ENCODE measurements at places on chromosomes 1 and 21.

- no peak for DNase-seq
Measured at GRCh38 chr1:11943619-11944018, 9.1 kb downstream of the PLOD1 start.

DNA sequence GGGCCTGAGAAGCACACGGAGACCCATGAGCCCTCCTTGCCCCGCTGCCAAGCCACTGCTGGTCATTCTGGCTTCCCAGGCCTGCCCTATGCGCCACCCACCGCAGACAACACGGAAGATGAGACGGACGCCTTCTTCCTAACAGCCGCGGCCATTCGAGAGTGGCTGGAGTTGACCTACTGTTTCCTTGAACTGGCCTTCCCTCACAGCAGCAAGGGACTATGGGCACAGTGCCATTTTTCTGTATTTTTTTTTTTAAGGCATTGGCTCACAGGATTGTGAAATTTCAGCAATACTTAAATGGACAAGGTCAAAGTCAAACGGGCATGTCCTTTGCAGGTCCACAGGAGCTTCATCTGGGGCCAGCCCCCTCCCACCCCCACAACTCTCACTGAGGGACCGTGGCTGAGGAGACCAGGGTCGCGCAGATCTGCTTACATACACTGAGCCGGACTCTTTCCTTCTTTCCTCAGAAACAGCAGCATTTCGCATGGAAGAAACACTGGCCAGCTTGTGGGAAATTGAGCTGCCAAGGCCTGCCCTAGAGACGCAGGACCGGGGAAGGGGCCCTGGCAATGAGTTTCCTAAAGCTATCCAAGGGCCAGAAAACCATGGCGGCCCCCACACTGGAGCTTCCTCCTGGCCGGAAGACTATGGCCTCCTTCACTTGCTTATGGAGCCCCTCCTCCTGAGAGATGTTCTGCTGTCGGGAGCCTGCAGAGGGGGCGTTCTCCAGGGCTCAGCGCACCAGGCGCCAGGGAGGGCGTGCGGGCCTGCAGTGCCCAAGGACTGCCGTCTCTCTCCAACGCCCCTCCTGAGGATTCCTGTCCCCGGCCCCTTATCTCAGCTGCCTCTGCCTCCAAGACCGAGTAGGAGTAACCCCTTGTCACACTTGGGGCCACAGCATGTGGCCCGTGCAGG lies 98.9 kb downstream of the PGBD5 start:
- DNase-seq = no peak

GRCh38 chr1:59445040-59445439 lies 148.1 kb downstream of the FGGY start:
- no peak for DNase-seq

GRCh38 chr1:185249563-185249962 lies 67.5 kb downstream of the IVNS1ABP start:
- no peak for DNase-seq

- no peak for DNase-seq
Measured at GRCh38 chr1:239939602-239940001, 152.1 kb upstream of the FMN2 start.

DNA sequence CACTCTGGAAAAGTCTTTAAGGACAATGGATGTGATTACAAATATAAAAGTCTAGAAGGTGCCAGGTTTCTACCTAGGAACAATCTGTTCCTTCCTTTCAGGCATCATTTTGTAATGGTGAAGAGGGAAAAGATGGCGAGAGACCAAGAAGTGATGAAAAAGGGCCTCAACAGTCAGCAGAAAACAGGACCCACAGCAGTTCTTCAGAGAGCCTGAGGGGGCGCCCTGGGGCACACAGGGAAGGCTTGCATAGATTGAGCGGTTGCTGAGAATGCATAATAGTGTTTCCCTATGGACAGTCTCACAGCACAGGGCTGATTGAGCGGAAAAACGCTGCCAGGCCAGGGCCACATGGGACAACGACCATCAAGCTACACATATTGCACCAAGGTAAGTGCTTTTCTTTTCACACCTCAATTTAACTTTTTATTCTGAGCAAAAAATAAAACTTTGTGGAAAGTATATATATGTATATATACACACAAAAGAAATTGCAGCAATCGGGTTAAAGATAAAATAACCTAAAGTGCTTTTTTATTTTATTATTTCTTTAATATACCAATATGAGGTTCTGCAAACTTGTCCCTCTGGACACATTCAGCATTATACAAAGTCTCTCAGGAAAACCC lies 3.1 kb upstream of the YRDC start:
- DNase-seq = peak; percentile 78

DNA sequence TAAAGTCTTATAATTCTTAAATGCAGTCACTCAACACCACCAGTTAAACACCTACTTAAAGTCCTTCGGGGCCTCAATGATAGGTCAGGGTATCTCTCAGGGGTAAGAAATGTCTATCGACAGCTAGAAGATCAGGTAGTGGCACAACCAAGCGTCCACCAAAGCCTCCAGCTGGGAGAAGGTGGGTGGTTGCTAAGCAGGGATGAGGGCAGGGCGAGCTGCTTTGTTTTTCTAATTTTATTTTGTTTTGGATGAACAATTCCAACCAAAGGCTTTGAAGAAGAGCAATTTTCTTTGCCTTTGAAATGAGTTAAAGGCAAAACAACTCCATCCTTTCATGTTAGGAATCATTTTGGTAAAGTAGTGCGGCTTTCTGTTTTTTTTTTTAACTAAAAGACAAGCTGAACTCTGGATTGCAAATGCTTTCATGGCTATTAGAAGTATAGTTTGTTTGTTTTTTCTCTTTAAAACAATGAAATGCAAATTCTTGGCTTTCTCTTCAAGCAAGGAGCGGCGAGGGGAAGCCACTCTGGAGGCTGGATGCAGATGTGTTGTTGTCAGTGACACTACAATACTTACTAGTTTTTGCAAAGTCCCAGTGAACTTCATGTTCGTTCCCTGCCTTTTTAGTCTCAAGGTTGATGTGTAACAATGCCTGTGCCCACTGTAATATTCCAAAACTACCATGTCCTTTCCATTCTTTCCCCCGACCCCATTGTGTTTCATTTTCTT lies 106.0 kb downstream of the MRPS6 start:
- no peak for DNase-seq

DNA sequence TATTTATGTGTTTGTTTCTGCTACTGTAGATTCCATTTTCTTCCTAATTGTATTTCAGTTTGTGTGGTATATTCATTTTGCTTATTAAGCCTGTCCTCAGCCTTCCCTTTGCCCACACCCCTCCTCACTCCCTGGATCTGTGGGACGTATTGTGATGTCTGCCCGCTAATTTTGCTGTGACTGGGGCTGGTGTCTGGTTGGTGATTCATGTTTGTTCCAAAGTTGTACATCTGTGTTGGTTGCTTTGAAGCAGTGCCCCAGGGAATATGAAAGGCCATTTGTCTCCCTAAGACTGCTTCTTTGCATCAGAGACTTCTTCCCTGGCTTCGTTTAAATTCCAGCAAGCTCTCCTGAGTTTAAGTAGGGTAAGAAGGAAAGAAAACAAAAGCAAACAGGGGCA lies 289.5 kb upstream of the SGIP1 start:
- DNase-seq = no peak

DNA sequence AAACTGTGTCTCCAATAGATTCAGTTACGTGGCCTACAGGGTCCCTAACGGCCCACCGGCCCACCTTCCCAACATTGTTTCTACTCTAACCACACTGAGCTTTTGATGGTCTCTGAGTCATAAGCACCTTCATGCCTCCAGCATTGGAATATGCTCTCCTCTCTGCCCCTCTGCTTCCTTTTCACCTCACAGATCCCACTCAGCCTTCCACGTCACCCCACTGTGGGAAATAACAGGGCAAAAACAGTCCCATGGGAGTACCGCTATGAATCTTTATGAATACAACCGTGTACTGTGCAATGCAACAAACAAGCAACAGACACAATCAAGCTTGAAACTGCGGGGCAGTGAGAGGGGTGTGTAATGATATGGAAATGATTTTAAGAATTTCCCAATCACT lies 5.3 kb upstream of the SARS1 start:
- no peak for DNase-seq

DNA sequence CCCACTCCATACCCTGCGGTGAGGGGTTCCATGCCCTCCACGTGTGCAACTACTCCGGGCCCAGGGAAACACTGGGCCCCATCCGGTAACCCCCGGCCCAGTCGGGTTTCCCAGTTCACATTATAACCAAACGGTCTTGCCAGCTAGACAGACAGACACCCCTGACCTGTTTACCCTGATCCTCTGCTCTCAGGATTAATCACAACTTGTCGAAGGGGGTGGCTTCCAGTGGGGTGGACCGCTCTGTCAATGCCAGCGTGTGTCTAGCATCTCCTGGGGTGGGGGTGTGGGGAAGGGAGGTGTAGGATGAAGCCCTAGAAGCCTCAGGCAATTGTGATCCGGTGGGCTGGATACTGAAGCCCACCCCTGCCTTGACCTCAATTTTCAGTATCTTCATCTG lies 4.6 kb upstream of the OLIG2 start:
- DNase-seq = no peak

DNA sequence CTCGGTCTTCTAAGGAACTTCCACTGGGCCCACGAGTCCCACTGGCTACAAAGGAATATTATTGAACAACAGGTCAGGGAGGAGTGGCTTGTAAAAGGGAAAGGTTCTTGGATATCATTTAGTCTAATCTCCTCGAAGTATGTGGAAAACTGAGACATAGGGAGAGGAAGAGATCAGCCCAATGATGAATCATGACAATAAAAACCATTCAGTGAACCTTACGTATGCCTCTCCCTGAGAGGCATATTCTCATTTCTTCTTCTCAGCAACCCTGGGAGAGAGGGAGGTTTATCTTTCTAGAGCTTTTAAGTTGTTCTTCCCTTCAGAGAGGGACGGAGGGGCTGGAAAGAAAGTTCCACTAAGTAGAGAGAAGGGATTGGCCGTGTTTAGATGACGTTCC lies 5.3 kb upstream of the MOB3C start:
- DNase-seq = no peak

GRCh38 chr1:194069168-194069830 lies 882.9 kb upstream of the B3GALT2 start:
- DNase-seq = no peak

GRCh38 chr21:17610911-17611310 lies 1.8 kb downstream of the BTG3 start:
- no peak for DNase-seq

DNA sequence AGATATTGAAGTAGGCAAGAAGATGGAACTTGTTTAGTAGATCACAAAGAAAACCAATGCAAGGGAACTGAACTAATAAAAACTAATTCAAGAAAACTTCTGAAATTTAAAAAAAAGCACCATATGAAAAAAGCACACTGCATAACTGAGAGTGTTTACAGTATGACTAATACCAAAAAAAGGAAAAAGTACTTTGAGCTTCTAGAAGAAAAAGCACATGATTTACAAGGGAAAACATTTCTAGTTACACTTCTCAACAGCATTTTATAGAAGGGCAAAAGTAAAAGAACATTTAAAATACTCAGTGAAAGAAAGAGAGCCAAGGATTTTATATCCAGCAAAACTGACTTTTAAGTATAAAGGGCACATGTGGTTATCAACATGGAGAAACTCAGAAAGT lies 233.6 kb downstream of the RPS6KC1 start:
- no peak for DNase-seq

- no peak for DNase-seq
Measured at GRCh38 chr21:28663111-28663693, 329.5 kb downstream of the LTN1 start.

GRCh38 chr1:36307601-36308330 lies 1.6 kb downstream of the SH3D21 start:
- DNase-seq = no peak

- no peak for DNase-seq
Measured at GRCh38 chr1:41803656-41804055, 115.1 kb downstream of the HIVEP3 start.

DNA sequence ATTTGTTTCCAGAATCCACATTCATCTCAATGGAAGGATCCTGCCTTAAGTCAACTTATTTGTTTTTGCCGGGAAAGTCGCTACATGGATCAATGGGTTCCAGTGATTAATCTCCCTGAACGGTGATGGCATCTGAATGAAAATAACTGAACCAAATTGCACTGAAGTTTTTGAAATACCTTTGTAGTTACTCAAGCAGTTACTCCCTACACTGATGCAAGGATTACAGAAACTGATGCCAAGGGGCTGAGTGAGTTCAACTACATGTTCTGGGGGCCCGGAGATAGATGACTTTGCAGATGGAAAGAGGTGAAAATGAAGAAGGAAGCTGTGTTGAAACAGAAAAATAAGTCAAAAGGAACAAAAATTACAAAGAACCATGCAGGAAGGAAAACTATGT lies 2.6 kb downstream of the GADD45A start:
- no peak for DNase-seq

DNA sequence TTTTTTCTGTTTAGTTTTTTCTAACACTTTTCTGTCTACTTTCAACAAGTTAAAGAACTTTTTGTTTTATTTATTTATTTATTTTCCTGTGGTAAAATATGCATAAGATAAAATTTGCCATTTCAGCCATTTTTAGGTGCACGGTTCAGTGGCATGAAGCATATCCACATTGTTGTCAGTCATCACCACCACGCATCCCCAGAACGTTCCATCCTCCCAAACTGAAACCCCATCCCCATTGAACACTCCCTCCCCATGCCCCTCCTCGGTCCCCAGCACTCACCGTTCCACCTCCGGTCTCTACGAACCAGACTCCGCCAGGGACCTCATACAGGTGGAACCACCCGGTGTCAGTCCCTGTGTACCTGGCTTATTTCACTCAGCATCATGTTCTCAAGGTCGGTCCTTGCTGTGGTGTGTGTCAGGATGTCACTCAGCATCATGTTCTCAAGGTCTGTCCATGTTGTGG lies 118.1 kb downstream of the SIK1 start:
- no peak for DNase-seq

GRCh38 chr1:155016231-155016831 lies 13.7 kb downstream of the ZBTB7B start:
- no peak for DNase-seq

GRCh38 chr1:226603022-226603857 lies 54.7 kb downstream of the STUM start:
- no peak for DNase-seq

All from HEK293T (cell line).